GM23338 (cell line): ENCODE measurements at places on chromosomes 3 and 15. TPM values are rescaled to one million over a fixed set of nuclear protein-coding genes. Genes with fewer than 3 reads are reported as not detected.

DNA sequence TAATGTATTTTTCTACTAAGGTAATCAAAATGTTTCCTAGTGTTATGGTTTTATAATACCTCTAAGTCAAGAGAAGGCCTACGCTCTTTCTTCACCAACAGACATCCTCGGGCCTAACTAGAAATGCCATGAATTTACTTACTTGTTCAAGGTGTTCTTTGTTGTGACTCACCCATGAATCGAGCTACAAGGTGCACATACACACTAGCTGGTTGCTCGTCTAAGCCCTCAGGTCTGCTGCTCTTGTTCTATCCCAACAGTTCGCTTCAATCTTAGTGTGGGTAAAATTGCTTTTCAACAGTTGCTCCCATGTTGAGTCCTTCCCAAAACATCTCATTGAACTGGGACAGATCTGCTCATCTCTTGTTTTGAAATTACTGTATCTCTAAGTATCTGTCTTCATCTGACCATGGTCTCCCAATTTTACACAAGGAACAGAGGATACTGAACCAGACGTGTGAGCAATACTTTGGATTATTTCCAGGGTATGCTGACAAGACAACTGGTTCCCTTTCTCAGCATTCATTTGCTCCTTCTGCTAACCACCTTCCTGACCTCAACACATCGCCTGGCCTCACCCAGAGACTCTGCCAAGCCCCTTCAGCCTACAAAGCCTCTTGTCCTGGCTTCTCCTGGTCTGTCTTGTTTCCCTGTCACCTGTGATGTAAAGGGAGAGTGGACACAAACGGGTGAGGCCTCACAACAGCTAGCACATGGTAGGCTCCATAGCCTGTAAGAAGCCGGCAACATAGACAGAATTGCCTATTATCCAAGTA lies 84.2 kb downstream of the NEDD4 start:
- no peak overlapping the region for H3K27ac ChIP-seq
- H3K4me3 ChIP-seq: no peak overlapping the region
- H3K36me3 ChIP-seq: no peaks in the 10 kb centered on the region
- no peaks in the 10 kb centered on the region for H3K27me3 ChIP-seq

DNA sequence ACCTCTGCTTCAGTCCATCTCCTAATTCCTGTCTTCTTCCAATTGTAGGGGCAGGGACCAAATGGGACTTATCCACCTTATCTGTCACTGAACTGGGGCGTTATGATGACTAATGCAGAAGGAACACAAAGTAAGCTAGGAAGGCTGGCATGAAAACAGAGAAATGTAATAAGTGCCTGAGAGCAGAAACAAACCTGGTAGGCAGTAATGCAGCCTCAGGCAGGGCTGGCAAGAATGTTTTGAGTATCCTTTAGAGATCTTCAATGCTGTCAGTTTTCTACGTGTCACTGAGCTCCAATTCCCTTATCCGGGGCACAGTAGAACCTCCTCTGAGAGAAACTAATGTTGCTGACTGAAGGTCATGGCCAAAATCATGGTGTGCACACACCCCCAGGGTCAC lies 246.2 kb upstream of the TBL1XR1 start:
- no peaks in the 10 kb centered on the region for H3K27me3 ChIP-seq
- H3K4me3 ChIP-seq: no peak overlapping the region
- no peaks in the 10 kb centered on the region for H3K4me1 ChIP-seq
- H3K36me3 ChIP-seq: no peaks in the 10 kb centered on the region
- no peak for DNase-seq

DNA sequence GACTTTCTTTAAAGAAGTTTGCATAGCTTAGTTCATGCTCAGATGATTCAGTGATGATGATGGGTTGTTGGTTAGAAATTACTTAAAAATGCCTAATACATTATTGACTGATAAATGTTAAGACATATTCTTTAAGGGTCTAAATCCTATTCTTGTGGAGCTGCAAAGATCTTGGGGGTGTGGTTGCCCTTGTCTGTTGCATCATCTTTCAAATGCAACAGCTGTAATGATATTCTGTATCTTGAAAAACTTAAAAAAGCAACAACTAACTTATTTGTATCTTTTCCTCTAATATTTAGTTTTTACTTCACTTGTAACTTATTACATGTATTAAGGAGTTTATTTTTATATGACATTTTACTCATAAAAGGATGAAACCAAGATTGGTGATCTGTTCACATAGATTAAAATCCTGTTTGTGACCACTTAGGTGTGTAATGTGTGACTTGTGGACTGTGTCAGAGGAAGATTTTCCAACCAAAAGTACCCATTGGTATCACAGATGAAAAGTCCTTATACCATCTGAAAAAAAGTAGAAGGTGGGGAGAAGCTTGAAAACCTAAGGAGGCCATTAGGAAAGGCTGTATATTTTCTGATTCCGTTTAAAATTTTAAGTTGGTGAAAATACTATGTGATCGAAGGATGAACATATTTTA lies 142.8 kb downstream of the IGF1R start:
- no peaks in the 10 kb centered on the region for H3K36me3 ChIP-seq
- DNase-seq: no peak
- no peaks in the 10 kb centered on the region for H3K27me3 ChIP-seq
- no peak overlapping the region for H3K4me3 ChIP-seq
- peak overlapping the region; percentile 30; the same call in 1 of the 2 replicates for H3K27ac ChIP-seq

GRCh38 chr3:71254281-71255057 lies 329.1 kb downstream of the FOXP1 start:
- no peaks in the 10 kb centered on the region for H3K36me3 ChIP-seq
- H3K4me1 ChIP-seq: 0 out of 2 replicates have a peak, but pooled peaks cover 9% of the 10 kb centered on the region
- no peak for DNase-seq
- H3K4me3 ChIP-seq: no peak overlapping the region
- H3K27me3 ChIP-seq: no peaks in the 10 kb centered on the region

- H3K4me3 ChIP-seq: no peak overlapping the region
- no peak overlapping the region for H3K27ac ChIP-seq
- no peaks in the 10 kb centered on the region for H3K4me1 ChIP-seq
- H3K27me3 ChIP-seq: no peaks in the 10 kb centered on the region
Observed at GRCh38 chr3:119428538-119428937, 34.9 kb downstream of the TMEM39A start.

DNA sequence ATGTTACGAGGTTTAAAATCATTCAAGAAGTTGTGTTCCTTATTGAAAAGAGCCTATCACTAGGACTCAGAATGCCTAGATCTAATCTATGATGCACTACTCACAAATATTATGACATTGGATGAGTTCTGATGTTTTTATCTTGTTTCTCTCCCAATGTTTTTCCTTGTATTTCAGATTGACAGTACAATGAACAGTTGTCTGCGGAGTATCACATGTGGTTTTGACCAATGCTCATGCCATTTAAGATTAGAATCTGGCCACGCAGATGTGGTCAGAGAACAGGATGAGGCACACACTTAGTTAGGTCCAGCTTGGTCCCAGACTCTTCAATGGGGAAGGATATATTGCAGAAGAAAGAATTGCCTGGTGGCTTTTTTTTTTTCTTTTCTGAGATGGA lies 25.6 kb upstream of the CCDC50 start:
- H3K27ac ChIP-seq: no peak overlapping the region
- no peaks in the 10 kb centered on the region for H3K36me3 ChIP-seq
- no peaks in the 10 kb centered on the region for H3K27me3 ChIP-seq
- no peak for DNase-seq

DNA sequence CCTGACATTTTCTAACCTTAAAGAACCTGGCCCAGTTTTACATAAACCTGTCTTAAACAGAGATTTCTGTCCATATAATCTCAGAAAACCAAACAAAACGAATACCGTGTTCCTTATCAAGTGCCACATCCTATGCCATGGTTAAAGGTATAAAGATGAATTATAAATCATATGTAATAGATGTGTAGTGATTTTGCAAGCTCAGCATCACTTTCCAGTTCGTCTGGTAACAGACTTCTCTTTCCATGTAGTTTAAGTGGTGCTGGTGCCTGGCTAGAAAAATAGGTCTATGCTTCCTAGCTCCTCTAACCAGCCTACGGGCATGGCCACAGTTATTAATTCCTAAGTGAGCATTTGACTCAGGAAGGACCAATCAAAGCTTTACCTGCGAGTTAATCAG lies 3.4 kb upstream of the GRM7 start:
- H3K4me3 ChIP-seq: no peak overlapping the region
- H3K27me3 ChIP-seq: peaks cover 5% of the 10 kb centered on the region; the same call in 1 of the 2 replicates
- no peaks in the 10 kb centered on the region; the same call in 1 of the 2 replicates for H3K36me3 ChIP-seq

DNA sequence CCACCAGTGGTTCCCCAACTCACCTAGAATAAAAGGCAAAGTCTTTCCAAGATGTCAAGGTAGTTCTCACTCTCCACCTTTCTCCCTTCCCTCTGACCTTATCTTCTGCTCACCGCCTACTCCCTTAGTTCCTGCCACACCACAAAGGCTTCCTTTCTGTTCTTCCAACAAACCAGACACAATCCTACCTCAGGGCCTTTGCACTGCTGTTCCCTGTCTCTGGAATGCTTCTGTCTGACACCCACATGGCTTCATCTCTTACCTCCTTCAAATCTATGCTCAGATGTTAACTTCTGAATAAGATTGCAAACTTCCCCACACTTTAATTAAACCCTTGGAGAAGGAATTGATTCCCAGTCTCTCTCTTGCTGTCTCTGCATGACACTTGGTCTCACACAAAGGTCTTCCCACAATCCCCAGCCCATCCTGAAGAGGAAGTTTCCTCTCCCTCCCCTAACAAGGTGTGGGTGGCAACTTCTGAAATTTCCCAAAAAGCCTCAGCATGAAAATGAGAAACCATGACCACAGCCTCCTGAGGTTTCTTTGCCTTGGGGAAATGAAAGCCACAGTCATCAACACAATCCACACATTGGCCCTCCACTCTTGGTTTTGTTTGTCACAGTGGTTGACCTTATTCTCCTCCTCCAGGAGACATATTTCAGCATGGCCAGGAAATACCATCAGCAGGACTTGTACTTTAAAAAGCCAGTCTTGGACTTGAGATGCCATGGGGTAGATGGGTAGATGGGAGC lies 3.0 kb upstream of the RYK start:
- no peak overlapping the region for H3K4me3 ChIP-seq
- H3K36me3 ChIP-seq: no peaks in the 10 kb centered on the region
- no peaks in the 10 kb centered on the region for H3K27me3 ChIP-seq
- 0 out of 2 replicates have a peak overlapping the region, but pooled peaks have one; percentile 1 for H3K27ac ChIP-seq

DNA sequence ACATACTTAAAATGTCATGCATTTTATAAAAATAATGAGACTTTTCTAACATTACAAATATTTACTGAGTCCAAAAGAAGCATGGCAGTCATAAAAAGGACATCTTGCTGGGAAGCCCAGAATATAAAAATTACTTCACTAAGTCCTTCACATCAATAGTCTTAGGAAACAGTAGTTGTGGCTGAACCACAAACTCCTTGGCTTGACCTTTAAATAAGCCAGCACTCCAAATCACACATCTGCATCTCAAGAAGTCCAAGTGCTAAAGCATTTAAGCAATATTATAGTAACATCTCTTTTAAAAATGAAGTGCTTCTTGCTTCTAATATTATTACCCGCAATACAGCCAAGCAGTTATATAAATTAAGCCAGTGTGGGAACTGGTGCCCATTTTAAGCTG lies 8.8 kb downstream of the CCNL1 start:
- no peaks in the 10 kb centered on the region for H3K27me3 ChIP-seq
- H3K4me3 ChIP-seq: no peak overlapping the region
- no peak overlapping the region for H3K27ac ChIP-seq
- DNase-seq: no peak
- H3K4me1 ChIP-seq: peaks cover 4% of the 10 kb centered on the region; the same call in 1 of the 2 replicates

- H3K36me3 ChIP-seq: no peaks in the 10 kb centered on the region
- DNase-seq: no peak
- H3K27ac ChIP-seq: no peak overlapping the region
Observed at GRCh38 chr15:81394603-81395002, 20.6 kb upstream of the TMC3 start.

DNA sequence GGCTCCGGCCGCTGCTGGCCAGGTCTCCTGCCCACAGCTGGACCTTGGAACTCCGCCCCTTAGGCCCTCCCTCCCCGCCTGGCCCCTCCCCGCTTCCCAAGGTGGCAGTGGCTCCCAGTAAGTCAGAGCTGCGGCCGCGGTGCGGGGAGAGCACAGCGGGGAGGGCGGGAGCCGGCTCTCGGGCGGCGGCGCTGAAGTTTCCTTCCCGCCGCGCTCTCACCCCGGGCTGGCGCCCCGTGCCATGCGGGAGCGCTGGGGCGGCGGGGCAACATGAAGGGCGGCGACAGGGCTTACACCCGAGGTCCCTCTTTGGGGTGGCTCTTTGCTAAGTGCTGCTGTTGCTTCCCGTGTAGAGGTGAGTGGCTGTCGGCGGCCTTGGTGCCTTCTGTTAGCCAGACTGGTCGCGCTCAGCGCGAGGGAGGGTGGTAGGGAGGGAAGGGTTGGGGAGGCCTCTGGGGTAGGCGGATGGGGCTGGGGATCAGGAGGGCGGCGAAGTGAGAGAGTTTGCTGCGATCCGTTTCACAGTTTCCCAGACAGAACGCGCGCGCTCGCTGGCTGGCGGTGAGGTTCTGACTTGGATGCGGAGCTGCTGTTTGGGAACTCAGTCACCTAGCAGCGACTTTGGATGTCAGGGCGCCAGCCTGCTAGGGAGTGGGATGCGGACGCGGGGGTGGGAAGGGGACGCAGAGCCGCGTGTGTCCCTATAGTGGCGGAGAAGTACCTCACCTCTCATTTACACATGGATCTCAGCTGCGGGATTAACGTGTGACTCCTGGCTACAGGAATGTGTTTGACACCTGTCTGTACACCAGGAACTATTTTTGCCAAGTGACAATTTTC lies 145.5 kb upstream of the UMPS start:
- DNase-seq: peak; percentile 84
- H3K27me3 ChIP-seq: peaks cover 52% of the 10 kb centered on the region
- H3K4me3 ChIP-seq: peak overlapping the region; percentile 88

The STARD5 gene
- 7.7 and 10.1 TPM in 2 replicates for total RNA-seq

The TBC1D2B gene
- total RNA-seq: 17.0 and 17.8 TPM in 2 replicates

The BSN gene
- total RNA-seq: 5.1 and 5.4 TPM in 2 replicates

The PLIN1 gene
- total RNA-seq: 0.50 and 0.90 TPM in 2 replicates

The CSPG4 gene
- 3.6 and 4.0 TPM in 2 replicates for total RNA-seq

The SEMA5B gene
- 25.4 and 26.8 TPM in 2 replicates for total RNA-seq

The KY gene
- total RNA-seq: not detected in 2 replicates

The TLNRD1 gene
- 20.6 and 27.3 TPM in 2 replicates for total RNA-seq

The TRIM59 gene
- total RNA-seq: 46.2 and 49.4 TPM in 2 replicates

The IQCF6 gene
- total RNA-seq: not detected in 2 replicates

The MYZAP gene
- 0.66 and 1.5 TPM in 2 replicates for total RNA-seq
